ENCODE measurements at places on chromosomes 13 and 19. TPM values are rescaled to one million over a fixed set of nuclear protein-coding genes. Genes with fewer than 3 reads are reported as not detected.

CEACAM20 gene
- not detected for total RNA-seq

CEACAM1 gene
- 3.6 TPM for total RNA-seq

ZNF813 gene
- total RNA-seq: 2.9 TPM

DNA sequence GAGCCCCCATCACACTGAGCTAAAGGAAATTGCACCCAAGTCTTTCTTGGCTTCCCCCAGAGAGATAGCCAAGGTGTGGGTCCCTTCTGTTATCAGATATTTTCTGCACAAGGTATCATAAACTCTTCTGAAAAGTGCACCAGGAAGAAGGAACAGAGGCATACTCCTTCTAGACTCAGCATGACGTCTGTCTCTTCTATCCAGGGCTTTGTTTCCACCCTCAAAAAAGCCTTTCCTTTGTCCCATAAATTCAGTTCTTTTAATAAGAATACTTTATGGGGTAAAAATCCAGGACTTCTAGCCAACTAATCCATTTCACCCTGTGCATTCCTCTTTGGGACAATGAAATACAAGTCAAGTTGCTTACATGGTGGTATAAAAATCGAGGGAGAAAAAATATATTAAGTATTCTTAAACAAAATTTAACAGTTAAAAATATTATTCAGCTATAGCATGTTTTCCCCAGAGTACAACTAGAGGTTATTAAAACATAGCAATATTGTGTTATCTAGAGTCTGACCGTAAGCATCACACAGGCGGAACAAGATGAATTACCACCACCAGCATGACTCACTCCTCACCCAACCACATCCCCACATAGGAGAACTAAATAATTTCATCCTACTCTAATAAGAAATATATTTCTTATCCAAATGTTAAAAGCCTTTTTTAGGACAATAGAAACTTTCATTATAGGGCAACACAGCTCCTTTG, 79.9 kb upstream of the GPC6 start:
- DNase-seq: peak; percentile 50

DNA sequence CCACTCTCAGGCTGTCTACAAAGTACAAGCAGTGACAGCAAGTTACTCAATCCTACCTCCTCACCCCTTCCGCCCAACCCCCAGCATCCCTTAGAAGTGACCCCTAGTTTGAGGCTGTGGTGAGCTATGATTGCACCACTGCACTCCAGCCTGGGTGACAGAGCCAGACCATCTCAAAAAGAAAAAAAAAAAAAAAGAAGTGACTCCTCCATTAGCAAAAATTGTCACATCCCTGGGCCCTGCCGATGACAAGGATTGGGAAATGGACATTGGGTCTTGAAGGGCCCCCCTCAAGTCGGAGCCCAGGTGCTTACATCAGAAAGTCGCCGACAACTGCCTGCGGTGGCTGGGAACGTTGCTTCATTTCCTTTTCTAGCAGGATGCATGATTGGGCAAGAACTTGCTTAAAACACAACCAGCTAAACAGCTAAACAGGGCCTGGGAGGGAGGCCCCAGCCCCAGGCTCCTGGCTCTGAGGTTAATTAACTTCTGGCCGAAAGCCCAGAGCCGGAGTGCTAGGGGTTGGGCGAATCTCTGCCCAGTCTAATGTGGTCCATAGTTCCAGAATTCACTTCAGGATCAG, 15.3 kb downstream of the RAB3D start:
- peak; percentile 88 for DNase-seq

DNA sequence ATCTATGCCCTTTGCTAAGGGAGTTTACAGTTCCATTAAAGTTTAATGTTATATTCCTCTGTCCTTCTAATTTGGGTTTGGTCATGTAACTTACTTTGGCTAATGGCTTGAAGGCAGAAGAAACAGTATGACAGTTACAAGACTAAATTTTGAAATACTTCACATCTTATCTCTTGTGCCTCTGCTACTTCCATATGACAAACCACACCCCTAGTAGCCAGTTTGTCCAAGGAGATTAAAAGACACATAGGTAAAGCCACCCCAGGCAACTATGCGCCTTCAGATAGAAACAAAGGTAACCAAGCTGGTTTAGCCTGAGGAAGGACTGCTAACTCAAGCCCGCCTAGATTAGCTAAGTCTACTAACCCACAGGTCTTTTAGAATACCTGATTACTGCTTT, 273.4 kb upstream of the MIR17HG start:
- no peak for DNase-seq

DNA sequence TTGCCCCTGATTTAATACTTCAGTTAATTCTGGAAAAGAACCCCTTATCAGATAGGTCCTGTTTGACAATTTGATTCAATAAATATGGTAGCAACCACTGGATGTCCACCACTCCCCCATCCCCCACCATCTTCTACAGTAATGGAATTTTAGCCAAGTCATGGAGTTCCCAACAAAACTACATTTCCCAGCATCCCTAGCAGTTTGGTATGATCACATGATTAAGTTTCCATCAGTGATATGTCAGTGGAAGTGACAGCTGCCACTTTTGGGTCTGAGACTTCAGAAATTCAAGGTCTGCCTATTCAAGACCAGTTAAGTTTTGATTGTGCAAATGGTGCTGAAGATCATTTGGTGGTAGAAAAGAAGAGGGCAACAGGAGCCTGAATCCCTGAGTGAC, 85.5 kb downstream of the CACNA1A start:
- DNase-seq: no peak

DNA sequence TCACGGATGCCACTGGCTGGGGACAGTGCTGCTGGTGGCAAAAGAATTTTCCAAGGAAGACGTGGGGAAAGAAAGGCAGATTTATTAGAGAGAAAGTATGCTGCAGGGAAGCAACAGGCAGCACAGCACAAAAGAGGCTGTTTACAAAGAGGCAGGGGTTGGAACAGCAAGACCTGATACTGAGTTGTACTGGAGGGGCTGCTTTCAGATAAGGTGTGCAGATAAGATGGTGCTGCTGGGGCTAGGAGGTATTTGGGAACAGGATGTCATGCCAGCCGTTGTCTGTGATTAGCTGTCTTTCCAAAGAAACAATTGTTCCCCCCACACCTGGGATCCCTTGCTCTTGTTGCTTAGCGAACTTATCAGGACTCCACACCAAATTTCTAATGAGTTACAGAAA, 2023.3 kb upstream of the PCDH20 start:
- no peak for DNase-seq

GRCh38 chr19:7748756-7749155, 1.4 kb upstream of the CD209 start:
- no peak for DNase-seq

- DNase-seq: no peak
Observed at GRCh38 chr13:90396266-90396665, 951.2 kb upstream of the MIR17HG start.

DNA sequence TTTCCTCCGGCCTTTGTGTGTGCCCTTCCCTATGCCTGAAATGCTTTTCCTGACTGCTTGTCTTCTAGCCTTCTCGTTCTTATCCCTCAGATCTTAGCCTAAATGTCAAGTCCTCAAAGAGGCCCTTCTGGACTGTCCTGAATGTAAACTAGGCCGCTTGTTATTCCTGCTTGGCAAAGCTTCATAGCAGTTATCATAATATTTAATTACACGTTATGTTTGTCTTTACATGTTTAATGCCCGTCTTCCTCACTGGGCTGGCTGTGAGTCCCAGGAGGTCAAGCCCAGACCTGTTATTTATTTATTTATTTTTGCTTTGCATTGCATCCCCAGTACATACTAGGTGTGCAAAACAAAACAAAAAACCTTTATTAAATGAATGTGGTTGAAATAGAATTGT, 62.7 kb downstream of the SIPA1L3 start:
- no peak for DNase-seq

- DNase-seq: no peak
Observed at GRCh38 chr13:33284031-33284430, 1.5 kb downstream of the STARD13 start.

DNA sequence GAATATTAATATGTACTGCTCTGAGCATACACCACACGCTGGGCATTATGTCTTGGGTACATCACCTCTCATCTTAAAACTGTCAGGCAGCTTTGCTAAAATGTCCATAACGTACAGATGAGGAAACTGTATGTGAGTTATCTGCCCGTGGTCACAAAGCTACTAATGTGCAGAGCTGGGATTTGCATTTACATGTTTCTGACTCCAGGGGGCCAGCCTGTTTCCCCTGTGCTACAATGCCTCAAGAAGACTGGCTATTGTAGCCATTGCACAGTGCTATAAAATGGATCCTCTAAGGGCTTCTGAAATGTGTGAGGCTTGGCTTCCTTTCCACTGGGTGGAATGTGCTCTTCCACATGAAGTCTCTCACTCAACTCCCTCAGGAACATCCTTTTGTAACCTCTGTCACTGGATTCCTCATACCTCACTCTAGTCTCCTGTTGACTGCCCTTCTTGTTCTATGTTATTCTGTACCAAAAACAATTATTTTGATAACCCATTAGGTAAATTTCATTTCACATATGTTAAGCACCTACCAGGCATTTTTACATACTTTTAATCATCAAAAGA, 95.6 kb upstream of the HTR2A start:
- DNase-seq: no peak

GRCh38 chr19:47598407-47599349, 10.3 kb upstream of the BICRA start:
- DNase-seq: peak; percentile 82

GRCh38 chr13:75985132-75985531, 349.0 kb downstream of the LMO7 start:
- no peak for DNase-seq

DNA sequence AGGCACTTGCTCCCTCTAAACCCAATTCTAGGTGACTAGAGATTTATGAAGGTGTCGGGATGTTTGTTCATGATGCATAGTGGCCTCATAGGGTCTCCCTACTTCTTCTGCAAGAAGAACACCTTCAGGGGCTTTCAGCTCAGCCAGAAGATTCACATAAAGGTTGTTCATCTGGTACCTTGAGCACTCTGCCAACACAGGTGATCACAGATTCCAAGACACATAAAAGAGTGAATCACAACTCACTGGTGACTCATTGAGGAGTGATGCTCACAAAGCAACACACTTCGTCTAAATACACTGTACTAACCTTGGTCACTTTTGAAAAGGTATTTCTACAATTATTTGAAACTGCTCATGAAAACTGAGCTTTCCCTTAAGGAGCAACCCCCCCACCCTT, 6.8 kb upstream of the ZNF324 start:
- no peak for DNase-seq

DNA sequence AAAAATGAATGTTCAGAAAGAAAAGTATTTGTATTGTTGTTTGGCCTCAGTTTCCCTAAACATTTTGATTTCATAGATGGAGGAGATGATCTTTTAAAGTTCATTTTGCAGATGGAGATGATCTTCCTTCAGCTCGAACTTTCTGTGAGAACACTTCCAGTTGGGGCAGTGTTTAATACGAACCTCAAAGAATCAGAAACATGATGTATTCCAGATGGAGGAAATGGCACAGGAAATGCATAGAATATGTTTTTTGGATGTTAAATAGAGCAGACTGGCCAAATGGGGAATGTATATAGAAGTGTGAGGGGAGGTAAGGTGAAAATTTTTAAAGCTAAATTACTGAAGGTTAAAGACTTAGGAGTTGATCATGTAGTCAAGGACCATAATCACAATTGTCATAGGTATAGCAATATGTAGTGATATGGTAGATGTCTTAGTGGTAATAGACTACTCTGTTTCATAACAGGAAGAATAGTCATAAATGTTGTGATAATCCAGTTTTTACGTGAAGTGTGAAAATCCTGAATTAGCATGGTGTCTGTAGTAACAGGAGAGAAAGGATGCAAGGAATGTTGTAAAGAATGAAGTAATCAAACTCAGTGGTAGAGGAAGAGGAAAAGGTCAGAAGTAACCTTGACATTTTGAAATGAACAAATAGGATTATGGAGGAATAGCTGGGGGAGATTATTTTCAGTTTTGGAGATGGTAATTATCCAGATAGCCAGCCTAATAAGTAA, 5.1 kb downstream of the RAP2A start:
- DNase-seq: no peak

DNA sequence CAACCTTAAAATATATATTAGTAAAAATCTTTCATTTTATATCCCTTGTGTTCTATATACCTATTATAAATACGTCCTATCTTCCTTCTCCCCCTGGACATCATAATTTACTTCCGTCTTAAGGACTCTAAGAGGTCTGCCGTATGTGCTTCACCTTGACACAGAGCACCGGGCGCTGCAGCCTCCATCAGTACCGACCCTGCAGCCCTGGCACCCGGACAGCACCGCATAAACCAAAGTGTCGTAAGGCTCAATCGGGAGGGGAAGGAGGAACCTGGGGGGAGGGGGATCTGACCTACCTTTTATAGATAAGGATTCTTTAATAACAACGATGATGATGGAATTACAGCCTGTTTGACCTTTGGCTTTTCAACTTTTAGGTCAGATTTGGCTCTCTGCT, 44.0 kb downstream of the EFNB2 start:
- DNase-seq: no peak

DNA sequence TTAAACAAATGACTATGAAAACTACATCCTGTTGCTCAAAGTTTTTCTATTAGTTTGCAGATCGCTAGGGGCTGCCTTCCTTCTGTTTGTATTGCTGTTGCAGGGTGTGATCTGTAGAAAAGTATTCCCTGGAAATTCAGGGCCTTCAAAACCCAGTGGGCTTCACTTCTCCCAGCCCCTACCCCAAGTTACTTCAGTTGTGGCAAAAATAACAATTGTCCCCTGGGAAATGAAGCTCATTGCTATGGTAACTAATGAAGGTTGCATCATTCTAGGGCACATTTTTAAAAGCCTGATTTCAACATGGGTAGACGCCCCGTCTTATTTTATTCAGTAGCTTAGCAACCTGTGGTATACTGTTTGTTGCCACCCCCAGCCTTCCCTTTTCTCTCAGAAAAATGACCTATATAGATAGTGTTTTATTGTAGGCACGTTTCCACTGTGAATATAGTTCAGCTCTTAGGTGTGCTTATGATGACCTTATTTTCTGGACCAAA, 60.9 kb downstream of the WDFY2 start:
- no peak for DNase-seq

GRCh38 chr13:91101381-91101780, 246.1 kb upstream of the MIR17HG start:
- no peak for DNase-seq

DNA sequence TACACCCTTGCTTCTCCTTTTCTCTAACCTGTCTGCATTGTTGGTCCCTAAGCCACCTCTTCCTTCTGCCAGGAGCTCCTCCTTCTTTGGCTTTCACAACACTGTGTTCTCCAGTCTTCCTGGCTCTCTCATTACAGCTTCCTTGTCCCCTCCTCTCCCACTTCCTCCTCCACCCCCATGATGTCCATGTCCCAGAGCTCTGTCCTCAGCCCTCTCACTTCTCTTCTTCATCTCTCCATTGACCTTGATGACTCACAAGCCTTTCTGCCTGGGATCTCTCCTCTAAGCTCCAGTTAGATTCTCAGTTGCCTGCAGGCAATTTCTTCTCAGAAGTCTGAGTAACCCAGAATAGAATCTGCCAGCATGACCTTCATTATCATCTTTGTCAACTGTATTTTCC, 100.3 kb upstream of the WASF3 start:
- DNase-seq: no peak

DNA sequence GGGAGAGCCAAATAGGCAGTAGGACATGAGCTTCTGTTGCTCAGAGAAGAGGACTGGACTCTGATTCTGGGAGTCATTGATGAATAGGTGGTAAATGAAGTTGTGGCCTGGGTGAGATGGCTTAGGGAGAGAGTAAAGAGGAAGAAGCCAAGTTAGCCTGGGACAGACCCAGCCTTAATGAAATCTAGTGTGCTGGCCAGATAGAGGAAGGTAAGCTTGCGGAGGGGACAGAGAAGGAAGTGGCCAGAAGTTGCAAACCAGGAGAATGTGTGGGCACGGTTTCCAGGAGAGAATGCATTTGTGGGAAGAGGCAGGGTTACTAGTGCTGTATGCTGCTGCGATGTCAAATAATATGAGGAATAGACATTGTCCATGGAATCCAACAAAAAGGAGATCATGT, 83.3 kb upstream of the OLFM4 start:
- no peak for DNase-seq

Data from kidney epithelial cell (primary cell).